ENCODE measurements at places on chromosomes 16 and 17.

DNA sequence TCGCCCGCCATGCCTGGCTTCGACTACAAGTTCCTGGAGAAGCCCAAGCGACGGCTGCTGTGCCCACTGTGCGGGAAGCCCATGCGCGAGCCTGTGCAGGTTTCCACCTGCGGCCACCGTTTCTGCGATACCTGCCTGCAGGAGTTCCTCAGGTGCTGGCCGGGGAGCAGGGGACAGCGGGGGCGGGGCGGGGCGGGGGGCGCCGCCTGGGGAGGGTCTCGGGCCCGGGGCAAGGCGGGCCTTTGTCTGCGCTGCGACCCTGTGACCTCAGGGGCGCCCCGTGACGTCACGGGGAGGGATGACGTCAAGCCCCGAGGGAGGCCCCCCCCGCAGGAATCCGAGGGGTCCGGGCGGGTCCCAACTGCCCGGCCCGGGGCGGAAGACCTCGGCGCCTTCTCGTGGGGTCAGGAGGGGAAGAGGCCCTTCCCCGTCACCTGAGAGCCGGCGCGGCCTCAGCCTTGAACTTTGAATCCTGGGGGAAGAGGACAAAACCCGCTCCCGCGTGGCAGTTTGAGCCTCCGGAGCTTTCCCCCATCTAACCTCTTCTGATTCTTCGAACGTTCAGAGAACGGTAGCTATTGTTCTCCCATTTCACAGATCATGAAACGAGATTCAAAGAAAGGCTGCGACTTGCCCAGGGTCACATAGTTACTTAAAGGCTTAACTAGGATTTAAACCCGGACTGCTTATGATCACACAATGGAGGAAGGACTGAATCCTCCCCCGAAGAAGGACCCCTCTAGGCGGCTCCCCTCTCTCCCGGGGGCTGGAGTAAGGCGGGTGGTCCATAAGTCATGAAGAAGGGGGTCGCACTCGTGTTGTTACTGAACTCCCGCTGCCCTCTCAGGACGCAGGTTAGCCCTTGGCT is 527 bp downstream of the TRAF4 start:
- no peak for DNase-seq

DNA sequence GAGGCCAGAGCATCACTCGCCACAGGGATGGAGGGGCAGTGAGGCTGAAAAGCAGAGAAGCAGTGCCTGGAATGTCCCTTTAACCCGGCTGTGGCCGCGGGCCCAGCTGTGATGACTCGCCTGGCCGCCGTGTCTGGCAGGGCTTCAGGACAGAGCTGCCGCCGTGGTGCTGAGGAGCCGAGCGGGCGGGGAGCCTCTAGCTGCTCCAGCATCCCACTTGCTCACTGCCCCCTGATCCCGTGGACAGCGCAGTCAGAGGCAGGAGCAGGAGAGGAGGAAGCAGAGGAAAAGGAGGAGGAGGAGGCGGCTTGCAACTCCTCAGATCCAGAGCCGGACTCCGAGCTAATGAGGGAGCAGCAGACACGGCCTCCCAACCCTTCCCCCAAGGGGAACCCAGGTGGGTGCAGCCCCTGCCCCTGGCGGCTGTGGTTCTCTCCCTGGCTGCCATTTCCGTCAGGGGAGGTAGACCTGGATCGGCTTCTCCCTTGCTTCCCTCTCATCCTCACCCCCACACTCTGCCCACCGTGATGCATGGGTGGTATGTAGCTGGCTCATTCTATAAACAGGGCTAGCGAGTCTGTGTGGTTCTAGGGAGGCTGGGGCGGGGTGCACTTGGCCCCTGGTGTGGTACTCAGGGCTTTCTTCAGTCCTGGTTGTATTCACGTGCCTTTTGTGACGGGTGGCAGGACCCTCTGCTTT is 165.7 kb downstream of the CMIP start:
- DNase-seq, result no peak

DNA sequence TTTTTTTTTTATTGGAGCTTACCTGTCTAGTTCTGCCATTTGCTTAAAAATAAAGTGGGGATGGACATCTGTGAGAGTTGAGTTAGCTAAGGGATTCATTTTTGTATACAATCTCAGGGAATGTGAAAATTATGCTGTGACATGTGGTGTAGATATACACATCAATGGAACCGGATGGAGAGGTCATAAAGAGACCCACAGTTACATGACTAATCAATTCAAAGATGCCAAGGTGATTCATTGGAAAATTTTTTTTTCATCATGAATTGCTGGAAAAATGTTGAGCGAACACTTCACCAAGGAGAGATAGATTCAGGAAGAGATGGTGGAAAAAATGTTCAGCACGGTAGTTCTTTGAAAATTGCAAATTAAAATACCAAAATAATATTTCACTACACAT is 605.4 kb upstream of the KIF2B start:
- DNase-seq, result no peak

GRCh38 chr17:43768382-43768781 is 9.8 kb upstream of the SOST start:
- no peak for DNase-seq

DNA sequence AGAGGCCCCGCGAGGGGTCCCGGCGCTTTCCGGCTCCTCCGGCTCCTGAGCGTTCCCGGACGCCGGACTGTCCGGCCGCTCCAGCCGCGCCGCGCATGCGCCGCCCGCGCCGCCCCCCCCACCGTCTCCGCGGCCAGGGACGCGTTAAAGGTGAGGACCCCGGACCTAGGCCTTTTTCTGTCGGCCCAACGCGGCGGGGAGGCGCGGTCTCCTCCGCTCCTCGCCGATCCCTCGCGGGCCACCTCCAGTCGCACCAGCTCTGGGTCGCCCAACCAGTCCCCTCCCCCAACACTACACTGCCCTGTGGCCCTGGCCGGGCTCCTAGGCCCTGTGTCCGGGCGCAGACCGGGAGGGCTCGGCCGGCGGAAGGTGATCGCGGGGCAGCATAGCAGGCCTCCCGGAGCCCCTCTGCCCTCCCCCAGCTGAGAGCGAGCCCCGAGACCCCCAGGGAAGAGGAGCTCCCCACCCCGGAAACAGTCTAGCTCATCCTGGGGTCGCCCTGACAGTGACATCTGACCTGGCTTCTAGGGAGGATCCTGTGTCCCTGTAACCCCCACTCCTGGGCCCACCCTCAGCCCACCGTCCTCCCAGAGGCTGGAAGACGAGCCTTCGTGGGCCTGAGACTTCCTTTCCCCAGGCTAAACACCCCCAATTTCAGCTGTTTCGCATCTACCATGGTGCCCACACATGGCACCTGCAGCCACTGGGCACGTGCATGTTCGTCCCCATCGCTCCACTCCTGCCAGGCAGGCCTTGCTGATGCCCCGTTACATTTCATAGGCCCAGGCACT is 14.7 kb upstream of the BCAR1 start:
- no peak for DNase-seq

DNA sequence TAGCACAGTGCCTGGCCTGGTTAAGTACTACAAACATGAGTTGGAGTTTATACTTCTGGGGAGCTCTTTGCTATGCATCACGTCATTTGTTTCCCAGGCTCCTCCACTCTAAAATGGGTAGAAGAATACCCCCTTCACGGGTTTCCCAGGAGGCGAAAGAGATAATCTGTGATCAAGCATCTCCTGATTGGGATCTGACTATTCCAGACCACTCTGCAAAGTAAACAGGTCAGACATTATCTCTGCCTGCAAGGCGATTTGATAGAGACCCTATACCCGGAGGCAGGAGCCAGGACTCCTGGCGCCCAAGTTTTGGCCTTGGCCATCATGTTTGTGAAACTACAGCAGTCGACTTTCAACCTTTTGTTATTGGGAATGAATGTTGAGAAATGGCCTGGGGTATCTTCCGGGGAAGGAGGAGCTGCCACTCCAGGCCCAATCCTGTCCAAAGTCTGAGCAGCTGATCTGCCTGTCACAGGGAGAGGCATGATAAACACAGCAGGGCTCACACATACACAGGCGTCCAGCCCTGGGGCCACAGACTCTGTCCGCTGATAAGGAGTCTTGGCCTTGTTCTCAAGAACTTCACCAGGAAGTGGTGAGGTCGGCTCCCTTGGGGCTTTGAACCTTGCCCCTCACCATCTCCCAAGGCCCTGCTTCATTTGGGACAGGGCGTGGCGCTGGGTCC is 199.9 kb downstream of the MAF start:
- DNase-seq, result no peak

DNA sequence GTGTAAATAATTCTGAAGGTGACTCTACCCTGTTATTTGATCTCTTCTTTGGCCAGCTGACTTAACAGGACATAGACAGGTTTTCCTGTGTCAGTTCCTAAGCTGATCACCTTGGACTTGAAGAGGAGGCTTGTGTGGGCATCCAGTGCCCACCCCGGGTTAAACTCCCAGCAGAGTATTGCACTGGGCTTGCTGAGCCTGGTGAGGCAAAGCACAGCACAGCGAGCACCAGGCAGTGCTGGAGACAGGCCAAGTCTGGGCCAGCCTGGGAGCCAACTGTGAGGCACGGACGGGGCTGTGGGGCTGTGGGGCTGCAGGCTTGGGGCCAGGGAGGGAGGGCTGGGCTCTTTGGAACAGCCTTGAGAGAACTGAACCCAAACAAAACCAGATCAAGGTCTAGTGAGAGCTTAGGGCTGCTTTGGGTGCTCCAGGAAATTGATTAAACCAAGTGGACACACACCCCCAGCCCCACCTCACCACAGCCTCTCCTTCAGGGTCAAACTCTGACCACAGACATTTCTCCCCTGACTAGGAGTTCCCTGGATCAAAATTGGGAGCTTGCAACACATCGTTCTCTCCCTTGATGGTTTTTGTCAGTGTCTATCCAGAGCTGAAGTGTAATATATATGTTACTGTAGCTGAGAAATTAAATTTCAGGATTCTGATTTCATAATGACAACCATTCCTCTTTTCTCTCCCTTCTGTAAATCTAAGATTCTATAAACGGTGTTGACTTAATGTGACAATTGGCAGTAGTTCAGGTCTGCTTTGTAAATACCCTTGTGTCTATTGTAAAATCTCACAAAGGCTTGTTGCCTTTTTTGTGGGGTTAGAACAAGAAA is 5.1 kb downstream of the STH start:
- DNase-seq, result no peak

- no peak for DNase-seq
Measured at GRCh38 chr17:48522031-48522653, 8.7 kb downstream of the HOXB1 start.

DNA sequence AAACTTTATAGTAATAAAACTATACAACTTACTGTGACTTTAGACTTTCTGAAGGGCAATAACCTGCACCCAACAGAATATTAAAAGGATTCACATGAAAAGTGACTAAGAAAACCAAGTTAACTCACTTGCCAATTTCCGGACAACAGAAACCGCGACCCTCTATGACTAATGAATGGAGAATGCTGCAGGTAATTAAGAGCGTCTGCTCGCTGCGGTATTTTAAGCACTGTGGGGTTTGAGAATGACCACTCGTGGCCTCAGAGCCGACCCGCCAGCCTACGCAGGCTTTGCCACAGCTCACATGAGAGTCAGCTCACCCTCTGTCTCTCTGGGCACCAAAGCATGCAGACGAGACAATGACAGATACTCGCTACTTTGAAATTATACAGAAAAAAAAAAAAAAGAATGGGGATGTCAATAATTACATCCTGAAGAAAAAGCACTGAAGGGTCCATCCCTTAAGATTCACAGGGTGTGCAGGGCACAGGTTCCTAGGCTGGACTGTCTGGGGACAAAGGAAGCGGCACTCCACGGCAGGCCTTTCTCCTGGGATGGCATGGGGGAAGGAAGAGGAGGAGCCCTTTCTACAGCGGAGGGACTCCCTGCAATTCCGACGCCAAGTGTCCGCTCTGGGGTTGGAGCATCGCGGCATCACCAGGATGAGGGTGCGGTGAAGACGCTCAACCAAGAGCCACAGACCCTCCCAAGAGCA is 35.0 kb downstream of the ZCCHC14 start:
- DNase-seq, result peak; percentile 24
